Subcutaneous adipose tissue (tissue), 4 donors: ENCODE measurements at places on chromosomes 12 and 14. TPM values are rescaled to one million over a fixed set of nuclear protein-coding genes. Genes with fewer than 3 reads are reported as not detected.

CDCA3 gene
- 1.9 TPM for total RNA-seq

WDR20 gene
- 21.2 TPM for total RNA-seq

SPTB gene
- total RNA-seq, result 0.17 TPM

PDE6H gene
- total RNA-seq, result not detected

CLEC2A gene
- not detected for total RNA-seq

PRPH gene
- total RNA-seq, result not detected

C12orf42 gene
- not detected for total RNA-seq

GUCY2C gene
- total RNA-seq, result not detected

VWF gene
- total RNA-seq, result 224 TPM

CTSG gene
- 13.9 TPM for total RNA-seq

TSPAN19 gene
- total RNA-seq, result 0.49 TPM

BICDL1 gene
- not detected for total RNA-seq

BIN2 gene
- 13.2 TPM for total RNA-seq

LRTM2 gene
- total RNA-seq, result not detected

RFX4 gene
- not detected for total RNA-seq

SMAGP gene
- 3.9 TPM for total RNA-seq

MYO1A gene
- total RNA-seq, result 0.51 TPM

SRGAP1 gene
- 10.0 TPM for total RNA-seq
